ENCODE measurements at places on chromosomes 3 and 15.

DNA sequence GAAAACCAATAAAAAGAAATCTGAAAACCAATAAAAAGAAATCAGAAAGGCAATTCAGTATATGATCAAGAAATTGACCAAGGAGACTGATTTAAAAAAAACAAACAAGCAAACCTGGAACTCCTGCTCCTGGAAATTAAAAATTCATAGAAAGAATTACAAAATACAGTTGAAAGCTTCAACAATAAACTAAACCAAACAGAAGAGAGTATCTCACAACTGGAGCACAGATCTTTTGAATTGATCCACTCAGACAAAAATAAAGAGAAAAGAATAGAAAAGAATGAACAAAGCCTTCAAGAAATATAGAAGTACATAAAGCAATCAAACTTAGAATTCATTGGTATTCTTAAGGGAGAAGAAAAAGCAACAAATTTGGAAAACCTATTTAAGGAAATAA lies 271.4 kb downstream of the MBNL1 start:
- DNase-seq: no peak

- DNase-seq: peak; percentile 85
These were observed 19.5 kb downstream of the SETMAR start for GRCh38 chr3:4322635-4323034.

- DNase-seq: no peak
These were observed 87.9 kb downstream of the EFL1 start for GRCh38 chr15:82174471-82175235.

DNA sequence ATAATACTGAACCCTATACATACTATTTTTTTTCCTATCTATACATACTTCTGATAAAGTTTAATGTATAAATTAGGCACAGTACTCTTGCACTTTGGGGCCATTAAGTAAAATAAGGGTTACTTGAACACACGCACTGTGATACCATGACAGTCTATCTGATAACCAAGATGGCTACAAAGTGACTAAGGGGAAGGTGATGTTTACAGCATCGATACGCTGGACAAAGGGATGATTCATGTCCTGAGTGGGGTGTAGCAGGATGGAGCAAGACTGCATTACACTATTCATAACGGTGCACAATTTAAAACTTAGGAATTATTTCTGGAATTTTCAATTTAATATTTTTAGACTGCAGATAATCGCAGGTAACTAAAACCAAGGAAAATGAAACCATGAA lies 30.0 kb upstream of the SLC2A2 start:
- DNase-seq: no peak

GRCh38 chr3:9583792-9584191 lies 30.2 kb upstream of the LHFPL4 start:
- no peak for DNase-seq

DNA sequence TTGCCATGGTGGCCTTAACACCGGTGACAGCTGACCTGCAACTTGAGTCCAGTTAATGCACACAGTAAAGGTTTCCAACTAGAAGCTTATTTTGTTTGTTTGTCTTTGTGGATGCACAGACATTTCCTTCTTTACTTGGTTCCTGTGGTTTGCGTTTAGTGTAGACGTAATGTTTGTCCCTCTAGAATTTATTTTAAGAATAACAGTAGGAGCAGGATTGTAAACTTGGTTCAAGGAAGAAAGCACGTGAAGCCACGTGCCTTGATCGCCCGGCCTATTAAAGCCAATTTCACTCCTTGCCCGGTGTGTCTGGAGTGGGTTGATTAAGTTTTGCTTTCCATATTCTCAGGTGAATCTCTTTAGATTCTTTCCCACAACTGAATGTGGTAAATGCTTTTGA lies 263.2 kb upstream of the C2CD4B start:
- no peak for DNase-seq

DNA sequence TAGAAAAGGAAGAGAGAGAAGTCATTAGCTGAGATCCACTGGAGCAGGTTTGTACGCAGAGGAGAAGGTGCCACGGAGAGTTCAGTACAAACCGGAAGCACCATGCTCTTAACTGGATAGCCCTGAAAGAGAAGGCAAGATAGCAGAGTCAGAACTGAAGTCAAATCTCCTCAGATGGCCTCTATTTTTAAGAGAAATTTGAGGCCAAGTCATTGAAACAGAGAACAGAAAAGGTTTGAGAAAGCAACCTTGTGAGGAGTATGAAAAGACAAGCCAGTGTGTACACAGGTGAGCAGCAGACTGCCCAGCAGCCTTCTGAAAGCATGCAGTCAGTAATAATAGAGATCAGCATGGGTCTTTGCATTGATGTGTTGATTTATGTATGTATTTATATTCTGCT lies 66.1 kb upstream of the SPRED1 start:
- no peak for DNase-seq
